ENCODE measurements at places on chromosomes 11 and 22.

- ATAC-seq = no peak
Observed at GRCh38 chr11:116855413-116855812, 18.0 kb upstream of the APOA1 start.

DNA sequence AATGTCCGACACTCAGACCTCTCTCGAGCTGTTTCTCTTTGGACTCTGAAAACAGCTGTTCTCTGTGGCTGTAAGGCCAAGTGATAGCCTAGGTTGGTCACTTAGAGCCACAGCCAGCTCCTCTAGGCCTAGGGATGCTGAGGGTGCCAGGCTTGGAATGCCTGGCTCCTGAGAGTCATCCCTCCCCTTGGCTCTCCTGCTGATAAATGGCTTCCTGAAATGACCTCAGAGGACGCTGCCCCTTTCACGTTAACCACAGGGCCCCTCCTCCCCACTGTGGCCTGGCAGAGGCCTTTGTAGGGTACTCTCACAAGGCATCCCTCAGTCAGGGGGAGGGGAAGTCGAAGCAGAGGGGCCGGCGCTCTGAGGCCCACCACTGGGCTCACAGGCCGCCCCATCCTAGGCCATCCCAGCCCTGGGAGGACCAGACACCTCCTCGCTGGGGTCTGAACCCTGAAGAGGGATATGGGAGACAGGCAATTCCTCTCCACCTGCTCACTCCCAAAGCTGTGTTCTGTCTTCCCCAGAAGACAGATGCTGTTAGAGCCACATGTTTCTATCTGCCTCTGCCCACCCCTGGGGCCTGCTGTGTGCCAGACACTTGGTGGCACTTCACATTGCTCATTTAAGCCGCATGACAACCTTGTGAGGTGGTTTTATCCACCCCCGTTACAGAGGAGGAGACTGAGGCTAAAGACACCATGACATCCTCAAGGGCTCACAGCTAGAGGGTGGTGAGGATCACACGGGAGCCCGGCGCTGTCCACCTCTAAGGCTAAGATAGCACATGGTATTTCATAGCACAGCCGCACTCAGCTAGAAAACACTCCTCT, 50.9 kb downstream of the ARFGAP3 start:
- ATAC-seq = no peak

- no peak for ATAC-seq
Observed at GRCh38 chr11:87660926-87661660, 514.1 kb downstream of the RAB38 start.

GRCh38 chr11:128845334-128845780, 21.7 kb downstream of the KCNJ1 start:
- peak; percentile 57 for ATAC-seq

GRCh38 chr22:46649141-46650077, 29.2 kb downstream of the GRAMD4 start:
- ATAC-seq = no peak

- no peak for ATAC-seq
Observed at GRCh38 chr11:61654397-61654829, 25.8 kb upstream of the DAGLA start.

DNA sequence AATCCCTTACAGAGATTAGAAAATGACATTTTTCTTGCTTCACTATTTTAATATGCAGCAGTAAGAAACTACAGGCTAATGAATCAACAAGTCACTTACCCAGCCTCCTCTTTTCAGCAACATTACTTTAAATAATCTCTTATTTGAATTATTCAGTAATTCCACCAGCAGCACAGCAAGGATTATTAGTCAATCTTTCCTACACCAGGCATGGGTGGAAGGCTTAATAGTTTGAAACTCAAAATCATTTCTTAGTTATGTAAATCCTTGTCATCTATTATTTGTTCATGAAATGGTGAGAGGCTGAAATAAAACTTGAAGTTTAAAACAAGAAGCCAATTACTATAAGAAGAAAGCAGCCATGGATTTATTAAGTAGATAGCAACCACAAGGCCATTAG, 530.5 kb downstream of the KCNA4 start:
- no peak for ATAC-seq

DNA sequence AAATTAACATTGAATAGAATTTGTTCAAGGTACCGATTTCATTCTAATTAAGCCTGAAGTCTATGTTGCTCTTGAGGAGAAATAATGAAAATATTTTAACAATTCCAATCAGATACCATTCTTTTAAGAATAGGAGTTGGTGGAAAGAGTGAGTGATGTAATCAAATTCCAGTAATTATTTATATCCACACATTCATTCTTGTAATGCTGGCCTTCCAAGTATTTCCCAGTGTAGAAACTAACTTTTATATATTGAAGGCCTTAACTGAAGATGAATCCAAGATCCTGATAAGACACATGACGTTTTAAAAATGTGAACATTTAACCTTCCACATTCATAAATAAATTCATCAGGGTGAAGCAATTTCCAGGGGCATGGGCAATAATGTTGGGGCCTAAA, 36.6 kb upstream of the PAX6 start:
- ATAC-seq = no peak

DNA sequence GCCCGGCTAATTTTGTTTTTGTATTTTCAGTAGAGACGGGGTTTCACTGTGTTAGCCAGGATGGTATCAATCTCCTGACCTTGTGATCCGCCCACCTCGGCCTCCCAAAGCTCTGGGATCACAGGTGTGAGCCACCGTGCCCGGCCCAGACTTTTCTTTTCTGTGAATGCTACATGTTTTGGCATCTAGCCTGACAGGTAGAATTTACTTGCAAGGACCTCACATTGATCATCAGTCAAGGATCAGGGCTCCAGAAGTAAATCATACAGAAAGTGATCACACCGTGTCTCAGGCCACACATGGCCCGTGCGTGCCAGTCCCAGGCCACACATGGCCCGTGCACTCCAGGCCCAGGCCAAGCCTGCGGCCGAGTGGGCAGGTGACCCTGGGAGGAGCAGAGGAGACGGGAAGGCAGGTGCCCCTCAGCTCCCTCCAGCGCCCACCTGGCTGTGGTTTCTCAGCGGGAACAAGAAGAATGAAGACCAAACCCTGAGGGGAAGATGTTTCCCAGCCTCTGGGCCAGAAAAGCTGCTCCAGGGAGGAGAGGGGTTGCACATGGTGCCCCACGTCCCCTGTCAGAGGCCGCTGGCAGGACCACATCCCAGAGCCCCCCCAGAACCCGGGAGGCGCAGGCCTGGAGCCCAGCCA, 76.2 kb downstream of the BRD1 start:
- no peak for ATAC-seq

DNA sequence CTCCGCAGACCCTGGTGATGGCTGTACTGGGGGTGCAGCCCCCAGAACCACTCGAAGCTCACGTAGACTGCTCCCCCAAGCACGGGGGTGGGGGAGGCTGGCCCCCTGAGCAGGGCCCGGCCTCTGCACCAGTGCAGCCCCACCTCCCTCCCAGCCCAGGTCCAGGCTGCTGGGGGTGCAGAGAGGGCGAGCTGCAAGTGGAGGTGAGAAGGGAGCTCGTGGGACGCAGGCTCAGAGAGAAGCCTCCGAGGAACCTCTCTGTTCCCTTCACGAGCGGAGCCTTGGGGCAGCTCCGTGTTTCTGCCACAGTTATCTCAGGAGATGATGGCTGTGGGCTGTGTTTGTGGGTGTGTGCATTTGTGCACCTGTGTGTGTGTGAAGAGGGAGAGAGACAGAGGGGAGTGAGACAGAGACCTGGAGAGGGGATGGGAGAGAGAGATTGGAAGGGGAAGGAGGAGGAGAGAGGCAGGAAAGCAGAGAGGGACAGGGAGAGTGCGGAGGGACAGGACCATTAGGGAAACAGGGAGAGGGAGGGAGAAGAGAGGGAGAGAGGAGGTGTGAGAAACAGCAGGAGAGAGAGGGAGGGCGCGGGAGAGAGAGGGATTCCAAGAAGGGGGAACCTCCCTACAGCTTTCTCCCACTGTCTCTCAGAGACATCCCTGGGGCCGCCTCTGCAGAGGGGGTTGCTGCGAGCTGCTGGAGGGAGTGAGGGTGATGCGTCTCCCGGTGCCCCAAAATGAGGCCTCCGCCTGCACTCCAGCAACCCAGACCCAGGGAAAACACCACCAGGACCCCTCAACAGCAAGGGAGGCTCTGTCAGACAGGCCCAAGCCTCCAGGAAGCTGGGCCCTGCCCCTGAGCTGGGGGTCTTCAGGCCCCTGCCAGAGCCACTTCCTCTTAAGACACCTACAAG, 1488.6 kb downstream of the BRD1 start:
- no peak for ATAC-seq

DNA sequence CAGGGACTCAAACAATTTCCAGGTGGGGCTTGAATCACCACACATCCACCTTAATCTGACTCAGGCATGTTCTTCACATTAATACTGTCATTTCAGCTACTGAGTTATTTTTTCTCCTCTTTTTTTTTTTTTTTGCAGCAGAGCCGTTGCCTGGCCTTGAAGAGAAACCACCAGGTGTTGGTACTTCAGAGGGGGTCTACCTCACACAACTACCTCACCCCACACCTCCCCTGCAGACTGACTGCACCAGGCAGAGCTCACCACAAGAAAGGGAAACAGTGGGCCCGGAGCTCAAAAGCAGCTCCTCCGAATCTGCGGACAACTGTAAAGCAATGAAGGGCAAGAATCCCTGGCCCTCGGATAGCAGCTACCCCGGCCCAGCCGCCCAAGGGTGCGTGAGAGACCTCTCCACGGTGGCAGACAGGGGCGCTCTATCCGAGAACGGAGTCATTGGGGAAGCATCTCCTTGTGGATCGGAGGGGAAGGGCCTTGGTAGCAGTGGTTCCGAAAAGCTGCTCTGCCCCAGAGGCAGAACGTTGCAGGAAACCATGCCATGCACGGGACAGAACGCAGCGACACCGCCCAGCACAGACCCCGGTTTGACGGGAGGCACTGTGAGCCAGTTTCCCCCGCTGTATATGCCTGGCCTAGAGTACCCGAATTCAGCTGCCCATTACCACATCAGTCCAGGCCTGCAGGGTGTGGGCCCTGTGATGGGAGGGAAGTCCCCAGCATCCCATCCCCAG, 15.1 kb upstream of the SLC25A18 start:
- ATAC-seq = peak; percentile 36

GRCh38 chr11:106061954-106062949, 14.9 kb downstream of the KBTBD3 start:
- ATAC-seq = no peak

DNA sequence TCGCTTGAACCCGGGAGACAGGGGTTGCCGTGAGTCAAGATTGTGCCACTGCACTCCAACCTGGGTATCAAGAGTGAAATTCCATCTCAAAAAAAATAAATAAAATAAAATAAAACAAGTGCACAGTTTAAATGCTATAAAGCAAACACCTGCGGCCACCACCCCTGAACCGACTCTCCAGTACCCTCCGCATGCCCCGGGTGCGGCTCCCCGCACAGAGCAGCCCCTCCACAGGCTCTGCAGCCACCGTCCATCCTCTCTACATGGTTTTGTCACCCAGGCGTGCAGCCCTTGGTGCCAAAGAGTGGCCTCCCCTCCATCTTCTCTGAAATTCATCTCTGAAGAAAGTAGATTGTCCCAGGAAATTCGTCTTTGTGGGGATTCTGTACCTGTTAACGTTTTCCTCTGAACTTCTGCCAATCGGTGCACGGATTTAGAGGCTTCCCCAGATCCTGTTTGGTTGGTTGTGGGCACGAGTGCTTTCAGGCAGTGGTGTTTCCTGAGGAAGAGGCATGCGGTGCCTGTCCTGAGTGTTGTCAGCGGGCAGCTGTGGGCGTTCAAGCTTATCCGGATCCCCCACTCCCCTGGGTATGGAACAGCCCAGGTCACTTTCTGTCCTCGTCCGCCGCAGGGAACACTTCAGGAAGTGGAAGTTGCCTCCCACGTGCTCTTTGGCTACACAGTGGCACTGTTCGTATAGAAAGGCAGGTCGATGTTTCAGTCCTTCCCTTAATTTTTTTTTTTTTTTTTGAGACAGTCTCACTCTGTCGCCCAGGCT, 4.1 kb downstream of the MIOX start:
- peak; percentile 28 for ATAC-seq

GRCh38 chr22:21937821-21938070, 14.9 kb downstream of the PPM1F start:
- no peak for ATAC-seq

GRCh38 chr11:47143322-47143721, 33.4 kb downstream of the ARFGAP2 start:
- no peak for ATAC-seq

DNA sequence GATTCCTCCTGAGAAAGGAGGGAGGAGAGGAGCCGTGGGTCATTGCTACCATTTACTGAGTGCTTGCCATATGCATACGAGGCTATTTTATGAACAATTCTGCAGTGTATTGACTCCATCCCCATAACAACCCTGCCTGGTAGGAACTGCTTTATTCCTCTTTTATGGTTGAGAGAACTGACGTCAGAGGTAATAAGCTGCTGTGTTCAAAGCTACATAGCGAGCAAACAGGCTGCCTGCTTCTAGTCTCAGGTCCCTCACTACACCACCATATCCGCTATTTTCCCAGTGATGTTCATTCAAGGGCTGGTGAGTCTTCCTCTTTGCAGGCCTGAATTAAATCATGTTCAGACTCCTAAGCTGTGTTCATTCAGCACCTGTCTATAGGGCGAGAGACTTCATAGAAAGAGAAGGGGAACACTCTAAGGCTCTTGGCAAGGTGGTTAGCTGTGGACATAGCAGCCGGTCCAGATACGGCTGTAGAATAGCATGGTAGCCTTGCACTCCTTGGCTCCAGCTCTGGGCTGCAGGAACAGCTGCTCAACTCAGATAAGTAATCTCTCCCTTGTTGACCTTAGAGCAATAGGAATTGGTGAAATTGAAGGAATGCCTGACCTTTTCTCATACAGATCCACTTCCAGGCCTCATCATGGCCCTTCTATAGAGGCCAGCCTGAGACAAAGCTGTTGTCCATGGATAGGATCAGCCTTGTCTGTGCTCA, 82.6 kb downstream of the MICAL2 start:
- no peak for ATAC-seq

DNA sequence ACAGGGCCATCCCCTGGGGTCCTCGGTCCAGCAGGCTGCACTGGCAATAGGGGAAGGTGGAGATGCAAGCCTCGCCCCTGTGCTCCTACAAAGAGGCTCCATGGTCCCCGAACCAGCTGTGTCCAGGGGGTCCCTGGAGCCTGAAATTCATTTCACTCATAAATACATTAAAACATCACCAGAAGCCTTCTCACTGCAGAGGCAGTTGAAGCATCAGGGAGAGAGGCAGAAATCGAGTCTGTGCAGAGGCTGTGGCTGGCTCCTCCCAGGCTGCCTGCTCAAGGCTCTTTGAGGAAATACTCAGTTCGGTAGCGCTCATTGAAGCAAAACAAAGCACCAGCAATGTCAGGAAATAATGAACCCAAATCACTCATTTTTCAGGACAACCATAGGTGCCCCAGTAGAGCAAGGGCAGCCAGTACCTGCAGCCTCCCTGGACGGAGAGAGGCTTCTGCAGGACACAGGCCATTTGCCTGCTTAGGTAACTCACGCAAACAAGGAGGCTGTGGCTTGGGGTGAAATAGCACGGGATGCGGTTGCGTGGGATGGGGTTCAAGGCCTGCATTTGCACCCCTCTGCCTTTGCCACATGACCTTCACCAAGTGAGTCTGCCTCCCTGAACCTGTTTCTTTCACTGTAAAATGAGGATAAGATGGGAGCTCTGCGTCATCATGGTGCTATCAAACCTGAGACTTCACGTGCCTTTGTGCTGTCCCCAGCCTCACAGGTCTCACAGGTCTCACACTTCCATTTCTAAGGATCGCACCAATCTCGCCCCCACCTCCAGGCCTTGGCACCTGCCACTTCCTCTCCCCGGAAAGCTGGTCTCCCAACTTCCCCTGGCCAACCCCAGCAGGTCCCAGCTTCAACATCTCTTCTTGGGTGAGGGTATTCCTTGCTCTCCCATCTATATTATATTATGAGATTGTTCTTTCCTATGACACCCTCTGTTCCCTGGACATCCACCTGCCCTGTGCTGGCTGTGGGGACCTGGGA, 84.3 kb upstream of the SHISAL1 start:
- ATAC-seq = no peak
